Fibroblast of skin of right biceps (primary cell): ENCODE measurements at places on chromosomes 11 and 22.

GRCh38 chr11:34194576-34195335 lies 89.3 kb downstream of the NAT10 start:
- DNase-seq, result peak; percentile 69

DNA sequence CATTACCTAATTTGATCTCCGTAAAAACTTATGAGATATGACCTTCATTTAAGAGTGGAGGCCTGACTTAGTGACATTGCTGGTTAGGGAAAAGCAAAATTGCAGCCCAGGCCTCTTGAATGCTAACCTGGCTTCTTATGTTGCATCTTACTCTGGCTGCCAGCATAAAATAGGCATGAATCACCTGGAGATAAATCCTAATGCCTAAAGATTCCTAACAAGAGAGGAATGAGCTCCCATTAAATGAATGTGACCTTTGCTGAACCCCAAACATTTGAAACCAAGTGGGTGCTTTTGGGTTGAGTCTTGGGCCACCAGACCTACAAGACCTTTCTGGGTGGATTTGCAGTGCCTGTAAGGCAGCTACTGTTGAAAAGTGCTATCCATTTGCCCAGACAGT lies 1145.6 kb upstream of the TENM4 start:
- DNase-seq, result peak; percentile 0

DNA sequence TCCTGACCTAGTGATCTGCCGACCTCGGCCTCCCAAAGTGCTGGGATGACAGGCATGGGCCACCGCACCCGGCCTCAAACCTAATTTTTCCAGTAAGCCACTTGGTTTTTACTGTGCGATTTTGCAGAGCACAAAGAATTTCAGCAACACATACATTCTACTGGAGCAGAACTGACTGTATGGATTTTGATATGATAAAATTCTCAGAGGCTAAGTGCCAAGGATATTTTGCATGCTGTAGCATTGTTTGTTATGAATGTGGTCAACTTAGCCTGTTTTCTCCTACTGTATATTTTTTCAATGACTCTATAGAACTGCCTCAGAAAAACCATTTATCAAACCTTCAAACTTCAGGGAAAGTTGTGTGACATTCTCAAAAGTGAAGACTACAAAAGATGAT lies 89.2 kb downstream of the FAT3 start:
- no peak for DNase-seq

- peak; percentile 63 for DNase-seq
These were observed 84.4 kb upstream of the SEPTIN5 start for GRCh38 chr22:19629720-19630419.

GRCh38 chr22:44318751-44319150 lies 6.0 kb upstream of the SHISAL1 start:
- DNase-seq, result no peak

DNA sequence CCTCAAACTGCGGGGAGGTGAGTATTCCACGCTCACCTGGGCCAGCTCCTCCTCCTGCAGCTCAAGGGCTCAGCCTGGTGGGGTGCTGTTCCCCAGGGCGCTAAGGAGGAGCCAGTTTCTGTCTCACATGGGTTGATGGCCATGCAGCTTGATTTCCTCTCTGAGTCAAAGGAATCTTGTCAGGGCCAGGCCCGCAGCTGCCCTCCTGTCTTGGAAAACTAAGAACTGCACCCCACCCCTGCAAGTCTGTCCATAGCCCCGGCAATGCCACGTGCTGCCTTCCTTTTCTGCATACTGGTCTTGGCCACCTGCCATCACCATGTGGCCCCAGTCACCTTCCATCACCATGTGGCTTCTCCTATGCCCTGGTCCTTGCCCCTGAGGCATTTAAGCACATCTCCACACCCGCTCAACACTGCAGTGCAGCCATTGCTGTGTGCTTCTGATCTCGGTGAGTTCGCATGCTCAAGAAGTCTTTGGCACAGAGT lies 35.2 kb upstream of the CLDN5 start:
- DNase-seq, result no peak

DNA sequence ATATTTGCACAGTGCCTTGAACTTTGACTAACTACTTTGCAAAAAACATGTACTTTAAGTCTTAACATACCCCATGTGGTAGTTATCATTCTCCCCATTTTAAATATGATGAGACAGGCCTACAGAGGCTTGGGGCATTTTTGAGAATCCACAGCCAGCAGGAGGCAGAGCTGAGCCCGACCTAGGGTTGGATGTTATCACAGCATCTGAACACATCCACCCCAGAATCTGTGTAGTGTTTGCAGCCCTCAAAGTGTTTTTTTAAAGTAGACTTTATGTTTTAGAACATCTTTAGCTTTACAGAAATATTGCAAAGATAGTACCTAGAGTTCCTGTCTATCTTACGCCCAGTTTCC lies 17.6 kb downstream of the OTOG start:
- DNase-seq, result no peak

GRCh38 chr22:46421267-46421666 lies 85.8 kb downstream of the TRMU start:
- no peak for DNase-seq

GRCh38 chr11:128324531-128325141 lies 262.7 kb downstream of the ETS1 start:
- DNase-seq, result no peak

GRCh38 chr11:38019072-38019775 lies 1421.2 kb upstream of the RAG2 start:
- DNase-seq, result peak; percentile 10

GRCh38 chr11:33291004-33291777 lies 34.0 kb downstream of the HIPK3 start:
- DNase-seq, result no peak

- no peak for DNase-seq
These were observed 5.8 kb downstream of the THRSP start for GRCh38 chr11:78069465-78069864.

DNA sequence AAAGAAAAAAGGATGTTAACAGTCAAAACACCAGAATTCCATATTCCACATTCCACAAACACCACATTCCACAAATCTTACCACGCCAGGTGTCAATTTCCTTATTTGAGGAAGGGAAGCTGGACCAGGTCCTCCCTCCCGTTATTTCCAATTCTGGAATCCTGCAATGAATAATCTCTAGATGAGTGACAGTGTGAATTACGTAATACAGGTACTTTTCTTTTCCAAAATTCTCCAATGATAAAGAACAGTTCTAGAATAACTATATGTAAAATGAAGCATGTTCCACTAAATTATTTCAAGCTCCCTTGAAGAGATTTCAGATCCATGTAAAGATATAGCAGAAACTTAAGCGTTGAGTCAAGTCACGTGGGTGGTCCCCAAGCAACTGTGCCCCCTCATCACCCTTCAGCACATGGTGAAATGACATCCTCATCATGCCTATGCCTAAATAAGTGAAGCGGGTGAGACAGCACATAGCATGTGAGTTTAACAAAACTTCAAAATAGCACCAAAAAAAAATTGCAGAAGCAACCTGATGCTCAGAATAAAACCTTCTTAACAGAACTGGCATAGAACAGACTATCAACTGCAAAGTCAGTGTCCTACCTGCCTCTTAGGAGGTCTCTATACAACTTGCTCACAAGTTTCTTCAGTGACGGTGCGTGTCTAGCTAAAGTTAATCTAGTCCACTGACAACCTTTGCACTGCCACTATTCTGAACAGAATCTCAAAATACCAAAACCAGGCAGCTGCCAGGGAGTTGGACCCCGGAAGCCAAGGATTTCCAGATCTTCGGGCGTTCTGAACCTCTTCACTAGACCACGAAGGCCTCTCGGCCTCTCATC lies 876 bp downstream of the NFRKB start:
- peak; percentile 5 for DNase-seq

GRCh38 chr11:27408246-27408800 lies 45.3 kb upstream of the CCDC34 start:
- DNase-seq, result no peak

GRCh38 chr11:121757480-121758125 lies 304.8 kb upstream of the SORL1-AS1 start:
- no peak for DNase-seq

- no peak for DNase-seq
These were observed 27.5 kb downstream of the SAA4 start for GRCh38 chr11:18209058-18209457.

DNA sequence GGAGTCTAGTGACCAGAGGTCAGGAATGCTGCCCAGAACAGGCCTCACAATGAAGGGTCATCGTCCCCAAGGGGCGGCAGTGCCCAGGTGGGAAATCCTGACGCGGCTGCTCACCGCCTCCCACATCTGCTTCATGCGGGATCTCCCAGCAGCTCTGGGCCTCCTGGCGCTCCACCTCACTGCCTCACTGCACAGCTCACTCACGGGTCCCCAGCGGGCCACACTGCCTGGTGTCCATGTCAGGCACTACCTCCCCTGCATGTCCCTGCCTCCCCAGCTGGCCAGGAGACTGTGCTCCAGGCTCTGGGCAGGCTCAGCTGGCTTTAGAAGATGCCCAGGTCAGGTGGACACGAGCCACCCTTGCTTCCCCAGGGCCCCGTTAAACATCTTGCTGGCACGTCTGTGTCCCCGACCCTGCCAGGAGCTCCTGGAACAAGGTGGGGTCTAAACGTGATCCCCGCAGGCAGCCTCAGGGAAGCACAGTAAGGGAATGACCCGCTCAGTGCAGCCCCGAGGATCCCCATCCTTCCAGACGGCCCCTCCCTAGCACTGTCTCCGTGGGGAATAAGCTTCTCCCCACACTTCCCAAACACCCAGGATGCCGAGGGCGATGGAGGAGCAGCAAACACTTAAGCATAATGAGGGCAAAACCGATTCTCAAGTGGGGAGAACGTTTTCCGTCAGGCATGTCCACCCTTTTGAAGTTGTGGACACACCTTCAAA lies 93.2 kb downstream of the TRMU start:
- no peak for DNase-seq

DNA sequence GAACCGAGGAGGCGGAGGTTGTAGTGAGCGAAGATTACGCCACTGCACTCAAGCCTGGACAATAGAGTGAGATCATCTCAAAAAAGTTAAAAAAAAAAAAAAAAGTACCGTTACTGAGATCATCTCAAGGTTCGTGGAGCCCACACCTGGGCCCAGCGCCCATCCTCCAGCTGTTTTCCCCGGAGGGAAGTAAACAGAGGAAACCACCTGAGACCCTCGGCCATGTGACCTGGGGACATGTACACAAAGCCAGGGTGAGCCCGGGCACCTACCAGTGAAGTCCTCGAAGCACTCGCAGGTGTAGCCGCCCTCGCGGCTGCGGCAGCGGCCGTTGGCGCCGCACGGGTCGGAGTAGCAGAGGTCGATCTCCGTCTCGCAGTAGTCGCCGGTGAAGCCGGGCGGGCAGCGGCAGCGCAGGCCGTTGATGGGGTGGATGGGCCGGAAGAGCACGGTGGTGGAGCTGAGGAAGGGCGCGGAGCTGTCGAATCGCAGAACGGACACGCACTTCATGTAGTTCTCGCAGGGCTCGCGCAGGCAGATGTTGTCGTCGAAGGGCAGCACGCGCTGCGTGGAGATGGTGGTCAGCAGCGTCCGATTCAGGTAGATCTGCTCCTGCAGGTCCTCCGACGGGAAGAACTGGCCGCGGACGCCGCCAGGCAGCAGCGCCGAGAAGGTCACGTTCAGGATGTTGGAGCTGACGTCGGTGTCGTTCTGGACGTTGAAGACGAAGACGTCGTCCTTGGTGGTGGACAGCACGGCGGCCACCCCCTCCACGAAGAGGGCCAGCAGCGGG lies 73.8 kb downstream of the CELSR1 start:
- no peak for DNase-seq

DNA sequence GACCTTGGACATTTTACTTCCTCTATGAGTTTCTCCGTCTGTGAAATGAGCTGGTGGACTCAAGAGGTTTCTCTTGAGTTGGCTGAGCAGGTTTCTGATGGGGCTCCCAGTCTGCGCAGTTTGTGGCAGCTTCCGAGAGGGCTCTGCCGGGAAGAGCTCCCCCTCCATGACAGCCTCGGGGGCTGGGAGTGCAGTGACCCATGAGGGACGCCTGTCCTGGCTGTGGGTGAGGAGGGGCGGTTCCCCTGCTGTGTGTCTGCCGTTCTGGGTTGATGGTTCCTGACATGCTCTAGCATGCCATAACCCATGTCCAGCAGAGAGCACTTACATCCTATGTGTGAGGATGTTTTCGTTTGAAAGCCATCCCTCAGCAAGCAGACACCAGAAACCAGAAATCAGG lies 14.8 kb downstream of the CSF2RB start:
- no peak for DNase-seq

DNA sequence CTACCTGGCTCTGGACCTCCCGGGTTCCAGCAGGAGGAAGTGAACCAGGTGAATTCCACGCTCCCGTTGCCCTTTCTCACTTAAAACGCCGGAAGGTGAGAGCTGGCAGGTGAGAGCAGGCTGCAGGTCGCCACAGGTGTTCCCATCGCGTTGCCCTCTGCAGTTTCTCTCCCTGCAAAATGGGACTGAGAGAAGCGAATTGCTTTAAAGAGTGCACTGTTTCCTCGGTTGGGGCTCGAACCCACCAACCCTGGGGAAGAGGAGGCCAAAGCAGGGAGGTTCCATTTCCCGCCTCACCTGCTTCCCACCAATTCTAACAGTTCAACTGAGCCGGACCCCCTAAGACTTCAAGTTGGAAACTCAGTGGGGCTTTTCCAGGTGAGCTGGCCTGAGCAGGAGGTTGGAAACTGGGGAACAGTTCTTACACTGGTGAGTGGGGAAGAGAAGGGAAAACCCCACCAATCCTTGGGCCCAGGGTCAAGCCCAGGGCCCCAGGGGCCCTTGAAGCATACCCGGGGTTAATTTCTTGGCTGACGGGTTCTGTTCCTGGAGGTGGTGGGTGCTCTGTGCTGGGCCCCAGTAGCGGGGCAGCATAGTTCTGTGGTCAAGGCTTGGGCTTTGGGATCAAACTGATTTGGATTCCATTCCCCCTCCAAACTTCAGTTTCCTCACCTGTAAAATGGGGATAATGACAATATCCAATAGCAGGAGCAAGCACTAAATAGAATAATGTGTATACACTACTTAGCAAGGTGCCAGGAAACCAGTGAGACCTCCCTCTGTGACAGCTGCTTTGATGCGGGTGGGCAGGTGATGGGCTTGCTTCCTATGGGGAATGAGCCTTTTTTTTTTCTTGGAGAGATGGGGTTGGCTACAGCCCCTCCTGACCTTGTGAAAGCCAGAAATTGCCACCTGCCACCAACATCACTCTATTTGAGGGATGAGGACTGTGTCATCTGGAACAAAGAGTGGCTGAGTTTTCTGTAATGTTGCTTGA lies 788 bp downstream of the CD82 start:
- DNase-seq, result no peak

DNA sequence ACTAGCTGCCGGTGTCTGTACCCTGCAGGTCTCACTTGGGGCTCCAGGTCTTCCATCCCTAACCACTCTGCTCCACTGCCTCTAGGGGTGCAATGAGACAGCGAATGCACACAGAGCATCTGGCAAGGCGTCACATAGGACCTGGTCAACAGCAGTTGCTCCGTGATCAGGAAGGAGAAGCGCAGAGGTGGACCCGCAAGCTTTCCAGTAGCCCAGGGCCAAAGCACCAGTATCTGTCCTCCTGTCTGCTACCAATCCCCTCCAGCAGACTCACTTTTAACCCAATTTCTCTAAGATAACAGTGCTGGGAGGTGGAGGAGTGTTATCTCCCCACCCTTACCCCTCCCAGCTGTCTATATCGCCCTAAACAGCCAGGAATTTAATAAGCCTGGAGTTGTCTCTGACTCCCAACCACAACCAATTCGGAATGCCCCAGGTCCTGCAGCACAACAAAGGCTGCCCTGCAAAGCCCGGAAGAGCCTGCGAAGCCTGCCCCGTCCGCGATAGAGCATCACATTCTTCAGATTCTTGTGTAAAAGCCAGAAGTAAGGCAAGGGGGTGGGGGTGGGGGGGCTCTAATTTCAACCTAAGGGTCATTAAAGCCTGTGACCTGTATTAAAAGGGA lies 19.3 kb downstream of the MYH9 start:
- DNase-seq, result peak; percentile 92

GRCh38 chr22:48757985-48758561 lies 1069.6 kb downstream of the BRD1 start:
- DNase-seq, result no peak

- DNase-seq, result no peak
These were observed 20.4 kb upstream of the GRAMD1B start for GRCh38 chr11:123409456-123410217.
